Aorta (tissue), 5 donors: ENCODE measurements at places on chromosomes 16 and 17.

GRCh38 chr16:22270525-22270924, 26.7 kb upstream of the POLR3E start:
- no peaks in the 10 kb centered on the region for H3K27me3 ChIP-seq
- H3K4me3 ChIP-seq = no peak overlapping the region
- no peak for DNase-seq
- no peaks in the 10 kb centered on the region for H3K4me1 ChIP-seq

DNA sequence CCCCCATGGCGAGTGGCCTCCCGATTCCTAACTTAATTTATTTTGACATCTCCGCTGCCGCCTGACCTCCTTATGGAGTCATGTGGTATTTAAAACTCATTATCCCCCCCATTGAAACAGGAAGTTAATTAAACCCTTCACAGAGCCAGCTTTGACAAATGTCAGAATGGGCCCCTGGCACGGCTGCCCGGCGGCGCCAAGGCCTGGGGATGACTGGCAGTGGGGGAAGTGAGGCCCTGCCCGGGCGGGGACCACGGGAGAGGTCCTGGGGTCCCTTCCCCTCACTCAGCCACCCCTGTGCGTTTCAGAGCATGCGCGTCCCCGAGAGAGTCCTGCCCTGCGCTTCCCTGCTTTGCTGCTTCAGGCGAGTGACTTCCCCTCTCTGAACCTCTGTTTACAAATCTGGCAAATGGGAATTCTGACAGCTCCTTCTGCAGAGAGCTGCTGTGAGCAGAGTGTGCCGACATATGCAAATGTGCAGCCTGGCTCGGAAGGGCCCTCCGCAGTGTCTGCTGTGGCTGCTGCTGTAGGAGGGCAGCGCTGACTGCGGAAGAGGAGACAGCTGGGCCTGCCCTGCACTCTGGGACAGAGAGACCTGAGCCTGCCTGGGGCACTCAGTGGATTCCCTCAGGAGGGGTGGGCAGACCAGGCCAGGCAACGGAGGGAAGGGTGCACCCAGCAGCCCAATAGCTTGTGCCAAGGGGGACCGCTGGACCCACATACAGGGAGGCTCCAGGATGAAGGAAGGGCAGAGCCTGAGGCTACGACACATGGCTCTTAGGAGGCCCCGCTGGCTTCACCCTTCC, 4.4 kb upstream of the ZFPM1 start:
- H3K27me3 ChIP-seq = no peaks in the 10 kb centered on the region
- H3K27ac ChIP-seq = no peak overlapping the region
- no peaks in the 10 kb centered on the region for H3K4me1 ChIP-seq
- no peaks in the 10 kb centered on the region for H3K36me3 ChIP-seq

DNA sequence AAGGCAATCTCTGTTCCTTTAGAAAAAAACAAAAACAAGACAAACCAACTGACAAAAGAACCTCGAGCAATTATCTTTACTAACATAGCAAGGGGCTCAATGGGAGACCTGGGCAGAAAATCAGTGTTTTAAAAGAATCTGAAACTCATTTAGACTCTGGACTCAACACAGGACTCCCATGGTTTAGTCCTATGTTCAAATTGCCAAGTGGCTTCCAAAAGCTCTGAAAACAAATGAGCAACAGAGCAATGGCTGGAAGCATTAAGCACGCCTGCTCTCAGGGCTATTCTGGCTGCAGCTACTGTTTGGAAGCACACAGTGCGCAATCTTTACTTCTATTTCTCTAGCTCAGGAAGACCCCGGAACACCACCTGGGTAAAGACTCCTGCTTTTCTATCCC, 162.0 kb downstream of the AATF start:
- H3K27ac ChIP-seq = no peak overlapping the region
- no peak overlapping the region for H3K4me3 ChIP-seq
- H3K36me3 ChIP-seq = peaks cover 8% of the 10 kb centered on the region
- no peaks in the 10 kb centered on the region for H3K27me3 ChIP-seq

- H3K36me3 ChIP-seq = no peaks in the 10 kb centered on the region
- H3K4me3 ChIP-seq = no peak overlapping the region
- H3K27me3 ChIP-seq = no peaks in the 10 kb centered on the region
- no peaks in the 10 kb centered on the region for H3K4me1 ChIP-seq
- H3K27ac ChIP-seq = peak overlapping the region; percentile 20
- peak; percentile 84 for DNase-seq
These were observed 15.6 kb upstream of the TMEM98 start for GRCh38 chr17:32912218-32912897.

DNA sequence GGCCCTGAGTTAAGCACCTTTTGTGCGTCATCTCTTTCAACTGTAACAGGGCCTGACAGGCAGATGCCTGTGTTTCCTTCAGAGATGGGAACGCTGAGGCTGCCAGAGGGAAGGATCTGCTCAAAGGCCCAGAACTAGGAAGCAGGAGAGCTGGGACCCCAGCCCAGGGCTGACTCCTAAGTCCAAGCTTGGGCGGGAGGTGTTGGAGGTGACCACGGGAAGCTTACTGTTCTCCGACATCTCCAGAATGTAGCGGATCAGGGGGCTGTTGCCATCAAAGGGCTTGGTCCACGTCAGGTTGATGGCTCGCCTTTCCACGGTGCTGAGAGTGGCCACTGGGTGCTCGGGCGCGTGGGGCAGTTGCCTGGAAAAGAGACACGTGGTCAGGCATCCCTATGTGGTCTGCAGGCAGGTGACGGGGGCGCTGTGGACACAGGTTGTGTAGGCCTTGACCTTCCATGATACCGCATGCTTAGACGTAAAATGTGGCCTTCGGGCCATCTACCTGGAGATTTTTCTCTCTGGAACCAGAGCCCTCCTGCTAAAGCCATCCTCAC, 111.4 kb upstream of the CDC42EP4 start:
- no peak overlapping the region for H3K27ac ChIP-seq
- H3K4me3 ChIP-seq = no peak overlapping the region
- peak; percentile 53 for DNase-seq
- no peaks in the 10 kb centered on the region for H3K36me3 ChIP-seq
- no peaks in the 10 kb centered on the region for H3K27me3 ChIP-seq
- no peaks in the 10 kb centered on the region for H3K4me1 ChIP-seq

DNA sequence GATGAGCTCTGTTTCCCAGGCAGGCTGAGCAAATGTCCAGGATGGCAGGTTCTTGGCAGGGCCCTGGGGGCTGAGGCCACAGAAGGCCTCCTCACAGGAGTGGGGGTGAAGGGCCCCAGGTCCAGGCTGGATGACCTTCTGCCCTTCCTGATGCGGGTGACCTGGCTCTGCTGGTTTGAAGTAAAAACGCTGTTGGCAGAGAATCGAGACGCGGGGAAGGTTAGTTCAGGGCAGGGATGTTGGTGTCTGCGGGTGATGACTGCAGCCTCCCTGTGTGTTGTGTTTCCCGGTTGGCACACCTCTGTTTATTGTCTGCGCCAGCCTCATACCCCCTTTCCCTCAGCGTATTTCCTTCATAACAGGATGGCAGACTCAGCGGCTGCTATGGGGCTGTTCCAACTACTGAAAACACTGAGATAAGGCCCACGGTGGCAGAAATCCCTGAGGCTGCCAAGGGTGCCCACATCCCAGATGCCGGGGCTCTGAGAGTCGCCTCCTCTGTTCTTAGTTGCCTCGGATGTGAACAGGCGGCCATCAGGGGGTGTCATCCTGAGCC, 104.6 kb downstream of the METRNL start:
- H3K4me3 ChIP-seq = no peak overlapping the region
- no peaks in the 10 kb centered on the region for H3K36me3 ChIP-seq
- H3K27ac ChIP-seq = no peak overlapping the region
- no peaks in the 10 kb centered on the region for H3K4me1 ChIP-seq
- peak; percentile 52 for DNase-seq

DNA sequence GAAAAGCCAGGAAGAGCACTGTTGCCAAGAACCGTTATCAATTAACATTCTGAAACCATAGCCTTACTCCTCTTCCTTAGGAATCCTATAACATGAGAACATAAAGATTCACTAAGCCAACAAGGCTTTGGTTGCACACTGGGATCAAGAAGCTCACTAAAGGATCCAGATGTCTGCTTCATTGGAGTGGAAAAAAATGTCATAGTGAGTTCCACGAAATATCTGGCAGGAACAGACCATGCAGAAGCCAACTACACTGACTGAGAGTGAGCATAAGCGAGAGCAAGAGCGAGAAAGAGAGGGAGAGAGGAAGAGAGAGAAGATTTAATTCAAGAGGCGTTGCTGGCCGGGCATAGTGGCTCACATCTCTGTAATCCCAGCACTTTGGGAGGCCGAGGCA, 13.4 kb upstream of the MEIOC start:
- no peak for DNase-seq
- no peak overlapping the region for H3K27ac ChIP-seq
- no peaks in the 10 kb centered on the region for H3K36me3 ChIP-seq
- no peaks in the 10 kb centered on the region for H3K4me1 ChIP-seq
- H3K4me3 ChIP-seq = no peak overlapping the region

DNA sequence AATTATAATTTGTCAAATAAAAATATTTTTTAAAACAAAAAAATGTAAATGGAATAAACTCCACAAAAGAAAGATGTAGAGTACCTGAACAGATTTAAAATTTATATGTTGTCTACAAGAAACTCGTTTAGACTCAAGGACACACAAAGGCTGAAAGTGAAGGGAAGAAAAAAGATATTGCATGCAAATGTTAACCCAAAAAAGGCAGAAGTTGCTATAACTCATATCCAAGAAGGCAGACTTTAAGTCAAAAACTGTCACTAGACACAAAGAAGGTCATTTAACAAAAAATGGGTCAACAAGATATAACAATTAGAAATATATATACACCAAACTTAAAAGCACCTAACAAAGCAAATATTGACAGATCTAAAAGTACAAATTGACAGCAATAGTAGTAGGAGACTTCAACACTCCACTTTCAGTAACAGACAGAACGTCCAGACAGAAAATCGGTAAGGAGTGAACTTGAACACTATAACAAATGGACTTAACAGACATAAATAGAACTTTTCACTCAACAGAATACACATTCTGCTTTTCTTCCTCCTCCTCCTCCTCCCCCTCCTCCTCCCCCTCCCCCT, 40.8 kb upstream of the MYLK3 start:
- H3K27ac ChIP-seq = no peak overlapping the region
- no peaks in the 10 kb centered on the region for H3K36me3 ChIP-seq
- no peaks in the 10 kb centered on the region for H3K4me1 ChIP-seq

- DNase-seq = no peak
- H3K4me1 ChIP-seq = no peaks in the 10 kb centered on the region
- H3K4me3 ChIP-seq = no peak overlapping the region
- no peak overlapping the region for H3K27ac ChIP-seq
- H3K27me3 ChIP-seq = no peaks in the 10 kb centered on the region
These were observed 8.5 kb downstream of the PECAM1 start for GRCh38 chr17:64382061-64382583.

DNA sequence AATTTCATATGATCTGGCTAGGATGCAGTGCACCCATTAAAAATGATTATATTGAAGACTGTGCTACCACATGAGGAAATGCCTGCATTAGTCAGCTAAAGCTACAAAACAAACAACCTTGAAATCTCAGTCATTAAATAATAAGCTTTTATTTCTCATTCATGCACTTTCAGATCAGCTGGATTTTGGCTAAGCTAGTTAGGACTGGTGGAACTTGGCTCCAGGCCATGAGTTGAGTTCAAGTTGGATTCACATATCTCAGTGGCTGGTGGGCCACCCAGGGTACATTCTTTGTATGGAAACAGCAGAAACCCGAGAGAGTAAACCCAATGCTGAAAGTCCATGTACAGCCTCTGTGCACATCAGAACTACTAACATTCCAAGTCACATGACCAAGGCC, 6.4 kb upstream of the SLFN12L start:
- no peak overlapping the region for H3K27ac ChIP-seq
- no peaks in the 10 kb centered on the region for H3K4me1 ChIP-seq
- H3K36me3 ChIP-seq = no peaks in the 10 kb centered on the region
- no peak for DNase-seq
- H3K27me3 ChIP-seq = no peaks in the 10 kb centered on the region

- no peaks in the 10 kb centered on the region for H3K36me3 ChIP-seq
- no peak overlapping the region for H3K4me3 ChIP-seq
- H3K27me3 ChIP-seq = no peaks in the 10 kb centered on the region
- no peak for DNase-seq
- peak overlapping the region; percentile 3 for H3K27ac ChIP-seq
These were observed 7.8 kb upstream of the N4BP1 start for GRCh38 chr16:48617711-48618148.

DNA sequence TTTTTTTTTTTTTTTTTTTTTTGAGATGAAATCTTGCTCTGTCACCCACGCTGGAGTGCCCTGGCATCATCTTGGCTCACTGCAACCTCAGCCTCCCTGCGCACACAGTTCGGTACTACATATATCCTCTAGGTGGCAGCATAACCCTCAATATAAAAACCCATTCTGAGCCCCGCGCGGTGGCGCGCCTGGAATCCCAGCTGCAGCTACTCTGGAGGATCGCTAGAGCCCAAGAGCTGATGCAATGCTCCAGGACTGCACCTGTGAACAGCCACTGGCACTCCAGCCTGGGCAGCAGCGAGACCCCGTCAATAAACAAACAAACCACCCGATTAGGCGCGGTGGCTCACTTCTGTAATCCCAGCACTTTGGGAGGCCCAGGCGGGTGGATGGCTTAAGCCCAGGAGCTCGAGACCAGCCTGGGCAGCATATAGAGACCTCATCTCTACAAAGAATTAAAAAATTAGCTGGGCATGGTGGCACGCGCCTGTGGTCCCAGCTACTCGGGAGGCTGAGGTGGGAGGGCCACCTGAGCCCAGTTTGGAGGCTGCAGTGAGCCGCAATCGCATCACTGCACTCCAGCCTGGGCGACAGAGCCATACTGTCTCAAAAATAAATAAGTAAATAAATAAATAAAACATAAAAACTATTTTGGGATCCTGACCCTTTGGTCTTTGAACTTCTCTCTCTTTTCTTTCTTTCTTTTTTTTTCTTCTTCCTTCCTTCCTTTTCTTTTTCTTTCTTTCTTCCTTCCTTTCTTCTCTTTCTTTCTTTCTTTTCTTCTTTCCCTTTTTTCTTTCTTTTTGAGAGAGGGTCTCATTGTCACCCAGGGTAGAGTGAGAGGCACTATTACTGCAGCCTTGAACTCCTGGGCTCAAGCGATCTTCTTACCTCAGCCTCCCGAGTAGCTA, 15.4 kb upstream of the AKAP10 start:
- no peaks in the 10 kb centered on the region for H3K27me3 ChIP-seq
- H3K4me3 ChIP-seq = no peak overlapping the region
- no peaks in the 10 kb centered on the region for H3K4me1 ChIP-seq
- H3K36me3 ChIP-seq = no peaks in the 10 kb centered on the region
- H3K27ac ChIP-seq = no peak overlapping the region

- no peaks in the 10 kb centered on the region for H3K4me1 ChIP-seq
- H3K36me3 ChIP-seq = no peaks in the 10 kb centered on the region
- H3K27ac ChIP-seq = no peak overlapping the region
- no peaks in the 10 kb centered on the region for H3K27me3 ChIP-seq
These were observed 221.5 kb downstream of the IRF8 start for GRCh38 chr16:86120201-86121192.

DNA sequence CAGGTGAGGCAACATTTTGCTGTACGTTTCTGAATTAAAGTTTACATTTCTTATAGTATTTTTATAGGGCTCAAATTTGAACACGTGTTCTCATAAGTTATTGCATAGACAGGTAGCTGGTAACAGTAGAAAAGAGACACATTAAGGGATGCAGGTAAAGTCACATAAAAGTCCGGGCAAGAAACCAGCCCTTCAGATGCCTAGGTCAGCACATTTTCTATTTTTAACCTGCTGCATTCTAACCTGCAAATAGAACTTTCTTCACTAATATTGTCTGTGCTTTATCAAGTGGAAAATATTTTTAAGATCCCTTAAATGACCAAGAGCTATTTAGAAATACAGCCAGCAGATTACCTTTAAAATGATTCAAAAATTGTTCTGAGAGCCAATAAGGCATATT, 307.4 kb upstream of the AXIN2 start:
- DNase-seq = no peak
- H3K36me3 ChIP-seq = peaks cover 4% of the 10 kb centered on the region
- no peaks in the 10 kb centered on the region for H3K4me1 ChIP-seq
- no peaks in the 10 kb centered on the region for H3K27me3 ChIP-seq
- H3K27ac ChIP-seq = no peak overlapping the region
- H3K4me3 ChIP-seq = no peak overlapping the region
